Immature natural killer cell (primary cell): ENCODE measurements at places on chromosomes 2 and 18.

- peaks cover 6% of the 10 kb centered on the region for H3K27me3 ChIP-seq
- DNase-seq = no peak
- H3K36me3 ChIP-seq = no peaks in the 10 kb centered on the region
- no peak overlapping the region for H3K27ac ChIP-seq
- H3K4me3 ChIP-seq = no peak overlapping the region
These were observed 165.1 kb downstream of the FMNL2 start for GRCh38 chr2:152499896-152500735.

GRCh38 chr18:43772907-43773306 is 495.6 kb upstream of the SYT4 start:
- H3K4me3 ChIP-seq = no peak overlapping the region
- H3K27ac ChIP-seq = no peak overlapping the region
- H3K27me3 ChIP-seq = no peaks in the 10 kb centered on the region
- DNase-seq = no peak
- no peaks in the 10 kb centered on the region for H3K4me1 ChIP-seq

DNA sequence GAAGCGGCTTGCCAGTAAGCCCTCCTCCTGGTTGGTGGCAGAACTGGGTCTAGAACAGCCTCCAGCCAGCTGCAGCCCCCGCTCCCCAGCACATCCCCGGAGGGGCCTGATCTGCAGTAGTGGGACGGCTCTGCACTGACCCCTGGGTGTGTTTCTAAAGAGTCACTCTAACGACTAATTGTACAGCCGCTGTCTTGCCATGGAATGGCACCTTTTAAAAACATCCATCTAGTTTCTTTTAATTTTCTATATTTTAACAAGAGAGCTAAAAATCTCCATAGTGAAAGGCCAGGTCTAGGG is 82.0 kb downstream of the MTCL1 start:
- H3K27me3 ChIP-seq = peaks cover 3% of the 10 kb centered on the region
- DNase-seq = no peak
- no peak overlapping the region for H3K4me3 ChIP-seq

DNA sequence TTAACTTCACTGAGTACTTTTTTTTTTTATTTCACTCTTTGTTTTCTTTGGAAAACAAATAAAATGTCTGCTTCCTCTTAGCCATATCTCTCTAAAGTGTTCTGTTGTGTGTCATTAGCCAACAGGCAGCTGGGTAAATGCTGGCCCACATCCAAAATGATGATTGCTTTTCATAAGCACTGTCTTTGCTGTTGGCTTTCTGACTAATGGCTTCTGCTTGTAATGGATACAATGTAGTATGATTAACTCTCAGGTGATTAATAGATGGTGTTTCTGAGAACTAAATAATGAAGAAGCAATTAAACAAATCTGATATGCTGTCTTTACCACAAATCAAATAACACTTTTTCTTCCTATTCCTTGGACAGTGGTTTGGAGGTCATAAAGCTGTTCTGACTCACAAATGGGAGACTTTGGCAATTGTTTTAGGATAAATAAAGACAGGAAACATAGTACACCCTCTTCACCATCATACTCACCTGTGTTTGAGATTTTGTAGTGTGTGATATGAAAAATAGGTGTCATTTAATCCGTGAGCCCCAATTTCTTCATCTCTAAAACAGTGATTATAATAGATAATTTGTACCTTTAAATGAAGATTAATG is 888.4 kb downstream of the TSN start:
- DNase-seq = no peak
- peaks cover 2% of the 10 kb centered on the region for H3K27me3 ChIP-seq
- no peaks in the 10 kb centered on the region for H3K36me3 ChIP-seq
- H3K4me3 ChIP-seq = no peak overlapping the region
- H3K4me1 ChIP-seq = no peaks in the 10 kb centered on the region

GRCh38 chr18:48003426-48004349 is 73.2 kb upstream of the SMAD2 start:
- DNase-seq = peak; percentile 43
- no peaks in the 10 kb centered on the region for H3K36me3 ChIP-seq
- peaks cover 6% of the 10 kb centered on the region for H3K27me3 ChIP-seq
- H3K4me1 ChIP-seq = peaks cover 10% of the 10 kb centered on the region

DNA sequence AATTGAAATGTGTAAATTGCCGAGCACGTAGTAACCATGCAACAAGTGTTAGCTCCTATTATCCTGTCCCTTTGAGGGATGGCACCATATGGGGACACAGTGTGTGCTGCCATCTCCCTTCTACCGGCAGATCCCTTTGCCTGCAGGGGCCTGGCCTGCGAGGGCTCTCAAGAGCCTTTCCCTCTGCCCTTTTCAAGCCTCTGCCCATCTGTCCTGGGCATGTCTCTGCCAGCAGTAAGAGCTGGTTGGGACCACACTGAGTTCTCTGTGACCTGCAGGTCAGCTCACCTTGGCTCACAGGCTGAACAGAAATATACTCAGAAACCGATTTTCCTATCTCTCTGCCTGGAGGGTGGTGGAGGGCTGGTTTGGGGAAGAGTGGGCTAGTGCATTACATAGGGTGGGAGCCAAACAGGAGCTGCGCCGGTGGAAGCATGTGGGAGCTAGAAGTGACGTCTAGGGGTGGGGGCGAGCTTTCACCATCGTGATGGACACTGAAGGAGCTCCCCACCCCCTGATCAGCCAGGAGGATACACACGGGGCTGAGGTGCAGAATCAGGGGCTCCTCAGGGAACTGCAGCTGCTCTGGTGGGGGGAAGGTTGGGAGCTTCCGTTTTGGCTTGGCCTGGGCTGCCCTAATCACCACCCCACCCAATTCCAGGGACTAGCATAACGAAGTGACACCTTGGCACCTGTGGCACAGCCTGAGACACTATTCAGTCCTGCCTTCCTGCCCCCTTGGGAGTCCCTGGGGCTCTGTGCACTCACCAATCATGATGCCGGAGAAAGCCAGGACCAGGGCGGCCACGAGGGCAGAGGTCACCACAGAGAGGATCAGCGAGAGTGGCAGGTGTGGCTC is 109.7 kb downstream of the CLIP4 start:
- DNase-seq = no peak
- no peaks in the 10 kb centered on the region for H3K36me3 ChIP-seq
- H3K4me1 ChIP-seq = no peaks in the 10 kb centered on the region
- peaks cover 9% of the 10 kb centered on the region for H3K27me3 ChIP-seq
- no peak overlapping the region for H3K27ac ChIP-seq

- peaks cover 57% of the 10 kb centered on the region for H3K4me1 ChIP-seq
- H3K36me3 ChIP-seq = no peaks in the 10 kb centered on the region
- DNase-seq = peak; percentile 57
- H3K4me3 ChIP-seq = peak within 1 kb of the TSS; percentile 90
- H3K27me3 ChIP-seq = peaks cover 28% of the 10 kb centered on the region
These were observed at the start of gene TNFRSF11A for GRCh38 chr18:62324917-62325805. Gene TNFRSF11A (plus strand): TSS chr18:62325310. CDS start chr18:62325353, 43 bp downstream.
